ENCODE measurements at places on chromosomes 7 and 10. TPM values are rescaled to one million over a fixed set of nuclear protein-coding genes. Genes with fewer than 3 reads are reported as not detected.

Gene GDF2
- not detected for total RNA-seq

Gene TRIM50
- total RNA-seq, result not detected

DNA sequence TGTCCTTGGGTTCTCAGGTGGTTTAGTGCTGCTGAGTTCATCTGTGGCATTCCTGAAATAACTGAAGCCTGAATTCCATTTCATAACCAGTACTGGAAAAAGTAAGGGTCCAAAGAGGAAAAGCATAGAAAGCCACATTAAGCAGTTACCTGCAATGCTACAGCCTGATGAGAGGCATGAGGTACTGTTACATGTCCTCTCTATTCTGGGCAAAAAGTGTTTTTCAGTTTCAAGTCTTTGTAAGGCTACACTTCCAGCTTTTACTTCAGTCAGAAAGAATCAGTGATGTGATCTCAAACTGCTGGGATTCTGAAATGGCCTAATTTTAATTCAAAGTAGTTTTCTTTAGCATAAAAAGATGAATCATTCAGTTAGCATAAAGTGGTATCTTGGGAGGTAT lies 369.5 kb downstream of the PHF14 start:
- no peak overlapping the region for H3K4me3 ChIP-seq
- DNase-seq, result no peak
- H3K27me3 ChIP-seq, result no peaks in the 10 kb centered on the region
- H3K27ac ChIP-seq, result no peak overlapping the region
- H3K4me1 ChIP-seq, result no peaks in the 10 kb centered on the region

GRCh38 chr7:18700147-18700546 lies 204.6 kb downstream of the HDAC9 start:
- H3K4me3 ChIP-seq, result no peak overlapping the region
- no peak for DNase-seq
- H3K27ac ChIP-seq, result no peak overlapping the region
- H3K4me1 ChIP-seq, result no peaks in the 10 kb centered on the region
- no peaks in the 10 kb centered on the region for H3K27me3 ChIP-seq

GRCh38 chr7:118759921-118760320 lies 535.4 kb downstream of the ANKRD7 start:
- no peak overlapping the region for H3K27ac ChIP-seq
- no peak overlapping the region for H3K4me3 ChIP-seq
- H3K27me3 ChIP-seq, result no peaks in the 10 kb centered on the region
- DNase-seq, result no peak
- H3K4me1 ChIP-seq, result no peaks in the 10 kb centered on the region

GRCh38 chr7:128940494-128941322 lies 3.0 kb downstream of the IRF5 start:
- H3K36me3 ChIP-seq, result peaks cover 25% of the 10 kb centered on the region
- H3K27me3 ChIP-seq, result no peaks in the 10 kb centered on the region
- H3K4me1 ChIP-seq, result peaks cover 31% of the 10 kb centered on the region

DNA sequence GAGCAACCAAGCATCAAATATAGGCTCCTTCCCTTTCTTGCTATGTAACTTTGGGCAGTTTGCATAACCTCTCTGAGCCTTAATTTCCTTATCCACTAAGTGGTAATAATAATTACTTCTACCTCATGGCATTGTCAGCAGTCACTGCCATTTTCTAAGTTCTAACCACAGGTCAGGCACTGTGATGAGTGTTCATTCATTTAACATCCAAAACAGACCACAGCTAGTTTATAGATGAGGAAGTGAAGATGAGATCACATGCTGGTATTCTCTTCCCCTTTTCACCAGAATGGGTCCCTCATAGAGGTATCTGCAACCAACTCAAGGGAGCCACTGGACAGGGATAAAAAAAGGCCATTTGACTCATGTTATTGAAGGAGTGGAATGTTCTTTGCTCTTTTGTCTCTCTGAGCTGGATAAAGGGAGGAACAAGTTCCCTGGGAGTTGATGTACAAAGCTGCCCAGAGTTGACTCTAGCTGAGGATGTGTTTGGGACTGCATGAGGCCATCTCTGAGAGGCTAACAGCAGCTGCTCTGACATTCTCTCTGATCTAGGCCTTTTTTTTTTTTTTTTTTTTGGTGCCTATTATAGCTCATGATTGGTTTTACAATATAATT lies 65.0 kb downstream of the DNAJC12 start:
- H3K36me3 ChIP-seq, result no peaks in the 10 kb centered on the region
- H3K27me3 ChIP-seq, result no peaks in the 10 kb centered on the region
- peaks cover 41% of the 10 kb centered on the region for H3K4me1 ChIP-seq

GRCh38 chr7:93228302-93228701 lies 2.0 kb upstream of the HEPACAM2 start:
- peaks cover 14% of the 10 kb centered on the region for H3K4me1 ChIP-seq
- no peaks in the 10 kb centered on the region for H3K27me3 ChIP-seq
- H3K27ac ChIP-seq, result peak overlapping the region; percentile 28
- no peak overlapping the region for H3K4me3 ChIP-seq
- peak; percentile 77 for DNase-seq

DNA sequence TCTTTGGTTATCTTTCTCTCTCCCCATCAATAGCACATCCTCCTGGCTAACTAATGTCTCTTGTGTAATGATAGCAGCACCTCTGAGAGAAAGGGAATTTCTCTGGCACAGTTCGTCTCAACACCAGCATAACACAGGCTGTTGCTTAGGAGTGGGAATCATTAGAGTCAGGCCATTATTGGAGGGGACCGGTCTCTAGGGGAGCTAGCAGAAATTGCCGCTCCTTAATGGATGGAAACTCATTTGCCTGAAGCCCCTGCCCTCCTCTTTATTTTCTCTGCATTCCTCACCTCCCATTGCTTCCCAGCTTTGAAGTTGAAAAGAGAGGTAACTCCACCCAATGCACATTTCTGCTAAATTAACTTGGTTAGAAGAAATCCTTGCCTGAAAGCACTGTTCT lies 11.9 kb downstream of the LRRC4 start:
- H3K4me1 ChIP-seq, result no peaks in the 10 kb centered on the region
- H3K27me3 ChIP-seq, result no peaks in the 10 kb centered on the region
- DNase-seq, result no peak
- no peak overlapping the region for H3K4me3 ChIP-seq

- no peak overlapping the region for H3K27ac ChIP-seq
- H3K4me1 ChIP-seq, result no peaks in the 10 kb centered on the region
- H3K4me3 ChIP-seq, result no peak overlapping the region
- DNase-seq, result no peak
Measured at GRCh38 chr10:128843972-128844371, 623.1 kb upstream of the MGMT start.

DNA sequence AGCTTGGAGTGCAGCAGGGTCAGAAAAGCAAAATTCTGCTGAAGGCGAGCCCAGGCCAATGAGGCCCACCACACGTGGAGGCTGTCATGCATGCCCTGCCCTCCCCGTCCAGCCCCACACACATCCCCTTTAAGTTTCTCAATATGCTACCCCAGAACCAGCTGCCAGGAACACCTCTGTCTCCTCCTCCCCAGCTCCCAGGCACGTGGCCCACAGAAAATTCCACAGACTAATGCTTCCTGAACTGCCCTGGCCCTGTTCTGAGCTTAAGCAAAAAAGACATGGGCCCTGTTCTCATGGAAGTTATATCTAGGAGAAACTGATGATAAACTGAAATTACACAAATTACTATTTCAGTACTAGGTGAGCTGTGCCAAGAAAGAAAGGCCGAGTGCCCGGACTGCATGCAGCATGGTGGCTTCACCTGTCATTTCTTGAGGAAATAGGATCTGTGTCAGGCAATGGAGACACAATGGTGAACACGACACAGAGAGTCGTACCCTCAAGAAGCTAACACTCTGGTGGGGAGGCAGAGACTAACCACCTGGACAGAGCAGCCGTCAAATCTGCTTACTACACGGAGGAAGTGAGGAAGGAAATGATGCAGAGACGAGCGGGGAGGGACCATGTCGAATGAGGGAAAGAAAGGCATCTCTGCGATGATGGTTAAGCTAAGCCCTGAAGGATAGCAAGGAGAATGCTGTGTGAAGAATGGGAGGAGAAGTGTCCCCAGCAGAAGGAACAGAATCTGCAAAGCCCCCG lies 44.5 kb downstream of the PODXL start:
- no peak overlapping the region for H3K27ac ChIP-seq
- peaks cover 12% of the 10 kb centered on the region for H3K4me1 ChIP-seq
- H3K36me3 ChIP-seq, result no peaks in the 10 kb centered on the region
- no peaks in the 10 kb centered on the region for H3K27me3 ChIP-seq

GRCh38 chr10:70588255-70588654 lies 14.3 kb downstream of the PRF1 start:
- H3K27ac ChIP-seq, result no peak overlapping the region
- H3K4me1 ChIP-seq, result no peaks in the 10 kb centered on the region
- no peak overlapping the region for H3K4me3 ChIP-seq
- no peak for DNase-seq
- no peaks in the 10 kb centered on the region for H3K27me3 ChIP-seq
- no peaks in the 10 kb centered on the region for H3K36me3 ChIP-seq

DNA sequence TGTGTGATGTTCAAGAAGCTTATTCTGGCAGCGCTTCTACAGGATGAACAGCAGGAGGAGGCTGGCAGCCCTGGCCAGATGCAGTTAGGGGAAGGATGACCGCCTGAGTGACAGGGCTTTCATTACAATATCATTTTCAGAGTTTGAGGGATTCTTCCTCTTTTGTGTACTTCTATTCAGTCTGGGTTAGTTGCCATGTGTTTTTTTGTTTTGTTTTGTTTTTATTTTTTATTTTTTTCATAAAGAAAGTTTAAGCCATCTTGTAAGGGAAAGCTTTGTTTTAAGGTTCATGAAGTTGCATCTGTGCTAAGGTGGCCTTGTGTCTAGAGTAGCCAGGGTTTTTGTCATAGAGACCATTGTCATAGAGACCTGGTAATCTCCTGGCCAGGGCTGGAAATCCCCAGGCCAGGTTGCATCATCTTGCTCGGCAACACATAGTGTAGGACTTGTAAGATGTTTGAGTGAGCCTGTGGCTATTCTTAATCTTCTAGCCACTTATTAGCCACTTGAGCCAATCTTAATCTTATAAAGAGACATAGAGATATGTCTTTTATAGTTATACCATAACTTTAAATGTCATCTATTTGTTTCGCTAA lies 230.5 kb upstream of the TMEM229A start:
- no peaks in the 10 kb centered on the region for H3K4me1 ChIP-seq
- no peak overlapping the region for H3K4me3 ChIP-seq
- H3K27me3 ChIP-seq, result no peaks in the 10 kb centered on the region
- no peak overlapping the region for H3K27ac ChIP-seq
- DNase-seq, result no peak

- H3K4me3 ChIP-seq, result no peak overlapping the region
- H3K36me3 ChIP-seq, result no peaks in the 10 kb centered on the region
- H3K27me3 ChIP-seq, result peaks cover 4% of the 10 kb centered on the region
- H3K4me1 ChIP-seq, result no peaks in the 10 kb centered on the region
- H3K27ac ChIP-seq, result no peak overlapping the region
Measured at GRCh38 chr10:4351723-4352413, 474.1 kb upstream of the AKR1E2 start.
